ENCODE measurements at places on chromosomes 12 and 14.

DNA sequence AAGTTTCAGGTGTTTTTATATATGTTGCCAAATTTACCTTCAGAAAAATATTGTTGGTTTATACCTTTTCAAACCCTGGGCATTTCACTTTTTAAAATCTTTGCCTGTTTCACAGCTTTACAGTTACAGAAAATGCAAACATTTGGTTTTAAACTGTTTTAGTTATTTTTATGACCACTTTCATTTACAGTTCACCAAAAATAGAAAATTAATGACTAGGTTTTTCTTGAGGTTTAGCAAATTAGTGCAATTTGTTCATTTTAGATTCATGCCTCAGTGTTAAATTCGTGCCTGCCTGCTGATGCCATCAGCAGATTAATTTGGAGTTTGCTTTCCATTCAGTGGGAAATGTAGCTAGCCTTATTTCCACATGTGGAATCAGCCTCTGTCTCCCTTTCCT is 45.5 kb downstream of the RIC8B start:
- DNase-seq, result no peak

DNA sequence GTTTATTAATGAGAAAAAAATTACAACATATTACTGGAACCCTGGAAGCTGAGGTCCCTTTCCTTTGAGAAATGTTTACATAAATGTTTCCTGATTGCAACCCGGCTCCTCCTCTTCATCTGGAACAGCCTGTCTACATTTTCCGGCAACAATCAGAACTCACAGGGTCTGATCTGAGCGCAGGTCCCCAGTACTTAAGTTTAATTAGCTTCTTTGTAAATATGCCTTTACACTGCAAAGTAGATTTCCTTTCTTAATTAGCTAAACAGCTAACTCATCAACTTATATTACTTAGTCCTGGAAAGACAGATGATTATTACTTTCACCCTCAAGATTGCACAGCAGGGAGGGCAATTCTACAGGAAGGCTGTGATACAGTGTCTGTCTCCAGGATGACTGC is 213.0 kb downstream of the MON2 start:
- no peak for DNase-seq

- DNase-seq, result no peak
Measured at GRCh38 chr12:58883576-58884334, 36.5 kb downstream of the LRIG3 start.

- DNase-seq, result no peak
Measured at GRCh38 chr12:111773801-111774551, 7.2 kb downstream of the ALDH2 start.

- DNase-seq, result no peak
Measured at GRCh38 chr12:112965643-112966042, 12.7 kb upstream of the OAS2 start.

DNA sequence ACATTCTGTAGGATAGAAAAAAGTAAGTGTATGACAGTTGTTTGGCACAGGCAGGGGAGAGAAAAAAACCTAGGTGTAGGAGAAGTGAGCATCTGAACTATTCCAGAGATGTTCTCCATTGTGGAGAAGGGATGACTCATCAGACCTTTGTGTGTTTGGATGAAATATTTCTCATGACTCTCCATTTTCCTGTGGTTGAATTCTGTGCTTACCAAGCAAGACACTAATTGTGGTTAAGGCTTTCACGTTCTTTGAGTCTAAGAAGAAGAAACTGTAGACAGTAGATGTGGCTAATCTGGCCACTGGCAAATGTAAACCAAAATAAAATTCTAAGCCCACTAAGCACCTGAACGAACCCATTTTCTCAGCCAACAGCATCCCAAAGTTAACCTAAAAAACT is 107.9 kb upstream of the GZMB start:
- no peak for DNase-seq

GRCh38 chr12:72282721-72283120 is 10.6 kb downstream of the TRHDE start:
- DNase-seq, result no peak

- no peak for DNase-seq
Measured at GRCh38 chr14:33679461-33680225, 271.2 kb downstream of the EGLN3 start.

GRCh38 chr12:109433618-109434017 is 43.5 kb downstream of the KCTD10 start:
- no peak for DNase-seq

DNA sequence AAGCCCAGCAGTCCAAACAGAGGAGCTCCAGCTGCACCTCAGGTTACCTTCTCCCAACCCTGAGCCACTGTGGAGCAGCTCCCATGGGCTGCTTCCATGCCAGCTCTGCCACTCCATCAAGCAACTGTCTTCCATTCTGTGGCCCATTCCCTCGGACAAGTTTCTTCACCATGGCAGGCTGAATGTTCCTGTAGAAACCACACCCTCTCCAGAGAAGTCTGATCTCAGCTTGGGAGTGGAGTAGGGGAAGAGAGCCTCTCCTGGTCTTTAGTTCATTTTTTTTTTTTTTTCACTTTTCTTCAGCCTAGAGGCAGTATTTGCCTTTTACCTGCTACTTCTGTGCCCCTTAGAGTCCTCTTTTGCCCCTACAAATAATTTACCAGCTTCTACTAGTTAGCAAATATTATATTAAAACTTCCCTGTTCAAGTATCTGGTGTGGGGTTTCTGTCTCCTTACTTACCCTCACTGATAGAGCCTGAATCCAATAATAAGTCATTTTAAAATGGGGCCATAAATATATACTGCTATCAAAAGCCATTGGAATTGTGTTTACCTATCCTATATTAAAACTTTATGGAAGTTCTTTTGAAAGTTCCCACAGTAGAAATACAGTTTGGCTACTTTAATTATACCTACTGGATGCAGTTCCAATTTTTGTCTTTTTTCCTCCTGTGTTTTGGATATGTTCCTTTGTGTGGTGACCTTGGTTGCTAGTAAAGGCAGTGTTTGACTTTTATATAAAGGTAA is 11.7 kb upstream of the SLC17A8 start:
- no peak for DNase-seq

- DNase-seq, result no peak
Measured at GRCh38 chr12:7694556-7695236, 879 bp downstream of the GDF3 start.
